ENCODE measurements at places on chromosomes 11 and 22. TPM values are rescaled to one million over a fixed set of nuclear protein-coding genes. Genes with fewer than 3 reads are reported as not detected.
A peak's percentile ranks its signal among the peaks of the same experiment; 100 is the strongest.

DNA sequence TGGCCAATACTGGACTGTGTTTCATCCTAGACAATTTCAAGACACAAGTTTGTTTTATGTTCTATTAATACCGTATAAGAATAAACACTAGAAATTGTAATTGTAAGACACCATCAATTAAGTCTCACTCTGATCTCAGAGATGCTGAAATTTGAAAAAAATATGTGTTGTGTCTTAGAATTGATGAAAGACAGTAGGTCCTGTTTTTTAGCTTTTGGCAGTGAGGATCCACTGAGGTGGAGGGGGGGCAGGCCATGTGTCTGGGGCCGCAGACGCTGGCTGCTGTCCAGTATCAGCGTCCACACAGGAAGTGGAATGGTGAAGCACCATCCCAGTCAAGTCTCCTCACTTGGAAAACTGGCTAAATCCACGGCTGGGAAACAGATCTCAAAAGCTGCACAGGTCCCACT, 22.5 kb upstream of the ALG8 start:
- no peak overlapping the region for H3K4me3 ChIP-seq
- no peaks in the 10 kb centered on the region for H3K36me3 ChIP-seq
- H3K27ac ChIP-seq = no peak overlapping the region
- no peaks in the 10 kb centered on the region for H3K27me3 ChIP-seq
- H3K4me1 ChIP-seq = no peaks in the 10 kb centered on the region
- peak; percentile 22 for DNase-seq

- no peak overlapping the region for H3K4me3 ChIP-seq
- no peak overlapping the region for H3K27ac ChIP-seq
- no peak for DNase-seq
- peaks cover 11% of the 10 kb centered on the region for H3K36me3 ChIP-seq
- no peaks in the 10 kb centered on the region for H3K27me3 ChIP-seq
- no peaks in the 10 kb centered on the region for H3K4me1 ChIP-seq
Measured at GRCh38 chr11:461626-462025, 11.5 kb downstream of the PTDSS2 start.

DNA sequence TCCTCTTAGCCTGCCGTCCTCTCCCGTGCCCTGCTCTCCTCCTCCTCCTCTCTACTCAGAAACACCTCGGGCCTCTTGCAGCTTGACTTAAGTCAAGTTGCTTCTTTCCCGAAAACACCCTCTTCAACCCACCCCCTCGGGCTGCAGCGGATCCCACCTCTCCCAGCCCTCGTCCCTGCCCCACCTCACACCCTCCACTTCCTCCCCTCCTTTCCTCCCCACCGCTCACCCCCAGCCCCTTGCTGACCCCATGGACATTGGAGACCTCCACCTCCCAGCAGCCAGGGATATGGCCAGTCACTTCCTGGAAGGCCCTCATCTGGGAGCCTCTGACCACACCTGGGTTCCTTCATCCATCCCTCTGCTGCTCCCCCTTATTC, 8.5 kb upstream of the CYTH4 start:
- H3K36me3 ChIP-seq = no peaks in the 10 kb centered on the region
- H3K27ac ChIP-seq = no peak overlapping the region
- DNase-seq = no peak
- peaks cover 3% of the 10 kb centered on the region for H3K27me3 ChIP-seq
- H3K4me1 ChIP-seq = no peaks in the 10 kb centered on the region
- no peak overlapping the region for H3K4me3 ChIP-seq

DNA sequence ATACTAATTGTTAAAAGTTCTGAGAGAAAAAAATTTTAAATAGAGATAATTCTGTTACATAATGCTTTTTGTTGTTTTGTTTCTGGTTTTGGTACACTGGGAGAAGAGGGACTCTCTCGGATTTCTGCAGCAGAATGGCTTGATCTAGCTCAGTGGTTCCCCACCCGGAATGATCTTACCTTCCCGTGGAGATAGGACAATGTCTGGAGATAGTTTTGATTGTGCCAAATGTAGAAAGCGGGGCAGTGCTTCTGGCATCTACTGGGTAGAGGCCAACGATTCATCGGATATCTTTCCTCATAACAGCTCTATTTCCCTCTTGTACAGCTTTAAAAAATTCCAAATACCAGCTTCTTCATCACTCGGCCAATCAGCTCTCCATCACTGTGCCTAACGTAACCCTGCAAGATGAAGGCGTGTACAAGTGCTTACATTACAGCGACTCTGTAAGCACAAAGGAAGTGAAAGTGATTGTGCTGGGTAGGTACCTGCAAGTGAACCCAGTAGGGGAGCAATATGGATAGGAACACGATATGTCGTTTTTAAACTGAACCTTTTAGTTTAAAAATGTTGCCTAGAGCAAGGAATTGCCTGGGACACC, 13.2 kb downstream of the CRTAM start:
- no peak overlapping the region for H3K27ac ChIP-seq
- H3K4me3 ChIP-seq = no peak overlapping the region
- no peak for DNase-seq
- no peaks in the 10 kb centered on the region for H3K36me3 ChIP-seq
- H3K27me3 ChIP-seq = no peaks in the 10 kb centered on the region

GRCh38 chr22:39765046-39765445, 128.5 kb downstream of the ENTHD1 start:
- no peak overlapping the region for H3K4me3 ChIP-seq
- no peak overlapping the region for H3K27ac ChIP-seq
- no peaks in the 10 kb centered on the region for H3K4me1 ChIP-seq
- H3K36me3 ChIP-seq = no peaks in the 10 kb centered on the region
- no peak for DNase-seq

DNA sequence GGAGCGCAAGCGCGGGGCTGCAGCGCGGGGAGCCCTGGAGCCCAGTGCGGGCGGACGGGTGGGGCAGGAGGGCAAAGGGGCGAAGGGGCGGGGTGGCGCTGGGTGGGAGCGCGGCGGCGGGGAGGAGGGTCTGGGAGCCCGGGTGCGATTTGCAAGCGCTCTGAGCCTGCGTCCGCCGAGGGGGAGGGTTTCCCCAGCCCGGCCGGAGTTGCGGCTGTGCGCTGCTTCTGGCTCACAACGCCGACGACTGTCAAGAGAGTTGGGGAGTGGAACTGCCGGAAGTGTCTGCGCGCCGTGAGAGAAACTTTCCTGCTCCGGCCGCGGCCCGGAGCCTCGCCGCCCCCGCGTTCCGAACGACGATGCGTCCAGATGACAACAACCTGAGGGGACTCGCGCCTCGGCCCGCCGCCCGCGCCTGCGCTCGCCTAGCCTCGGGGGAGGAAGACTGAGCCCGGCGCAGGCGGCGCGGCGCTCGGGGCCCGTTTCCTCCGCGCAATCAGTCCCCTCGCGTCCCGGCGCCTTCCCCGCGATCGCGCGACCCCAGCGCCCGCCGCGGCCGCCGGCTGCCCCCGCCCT, at the start of gene ARHGAP42:
TSS of gene ARHGAP42 (plus strand) at position 235 of the 576 bp plus-strand sequence. CDS start 391 bp downstream, outside the sequence.
- H3K27ac ChIP-seq = peak within 1 kb of the TSS; percentile 78
- H3K4me1 ChIP-seq = no peaks in the 10 kb centered on the region
- no peaks in the 10 kb centered on the region for H3K27me3 ChIP-seq
- peak within 1 kb of the TSS; percentile 95 for H3K4me3 ChIP-seq
- no peaks in the 10 kb centered on the region for H3K36me3 ChIP-seq

- H3K4me1 ChIP-seq = peaks cover 59% of the 10 kb centered on the region
- H3K36me3 ChIP-seq = no peaks in the 10 kb centered on the region
- DNase-seq = peak; percentile 89
- peak overlapping the region; percentile 97 for H3K27ac ChIP-seq
Measured at GRCh38 chr11:44564670-44565210, 723 bp upstream of the CD82 start.

DNA sequence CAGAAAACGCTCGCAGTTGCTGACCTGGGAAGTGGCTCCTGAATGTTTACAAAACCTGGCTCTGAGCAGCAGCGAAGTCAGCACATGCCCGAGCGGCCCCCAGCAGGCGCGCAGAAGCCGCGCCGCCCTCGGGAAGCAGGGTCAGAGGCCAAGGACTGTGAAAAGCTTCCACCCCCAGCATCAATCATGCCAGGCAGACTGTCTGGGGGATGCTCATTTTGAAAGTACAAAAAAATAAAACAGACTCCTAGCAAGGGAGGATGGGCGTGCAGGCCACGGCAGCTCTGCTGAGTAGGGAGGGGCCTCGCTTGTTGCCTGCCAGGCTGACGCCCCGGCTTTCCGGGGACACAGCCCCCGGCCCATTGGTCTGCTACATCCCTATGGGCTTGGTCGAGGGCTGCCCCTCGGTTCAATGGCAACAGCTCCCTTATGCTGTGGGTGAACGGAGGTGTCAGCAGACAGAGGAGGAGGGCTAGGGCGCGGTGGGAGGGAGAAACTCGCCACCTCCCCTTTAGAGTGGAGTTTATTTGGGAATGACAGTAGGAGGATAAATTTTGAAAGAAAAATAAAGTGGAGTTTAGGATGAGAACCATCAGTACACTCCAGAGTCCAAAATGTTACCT, 37.7 kb upstream of the GNB1L start:
- peak overlapping the region; percentile 94 for H3K27ac ChIP-seq
- H3K4me3 ChIP-seq = peak overlapping the region; percentile 20
- H3K36me3 ChIP-seq = no peaks in the 10 kb centered on the region
- DNase-seq = no peak
- H3K4me1 ChIP-seq = peaks cover 34% of the 10 kb centered on the region
- H3K27me3 ChIP-seq = no peaks in the 10 kb centered on the region

GRCh38 chr11:106708348-106708747, 309.9 kb downstream of the GUCY1A2 start:
- DNase-seq = no peak
- H3K4me3 ChIP-seq = no peak overlapping the region
- no peak overlapping the region for H3K27ac ChIP-seq
- H3K4me1 ChIP-seq = no peaks in the 10 kb centered on the region

- no peaks in the 10 kb centered on the region for H3K36me3 ChIP-seq
- no peak overlapping the region for H3K27ac ChIP-seq
- no peak overlapping the region for H3K4me3 ChIP-seq
- H3K27me3 ChIP-seq = no peaks in the 10 kb centered on the region
- no peak for DNase-seq
Measured at GRCh38 chr11:77455740-77456139, 18.2 kb downstream of the PAK1 start.

- H3K27ac ChIP-seq = no peak overlapping the region
- peaks cover 6% of the 10 kb centered on the region for H3K4me1 ChIP-seq
- H3K27me3 ChIP-seq = no peaks in the 10 kb centered on the region
- DNase-seq = peak; percentile 41
- no peak overlapping the region for H3K4me3 ChIP-seq
- H3K36me3 ChIP-seq = peaks cover 14% of the 10 kb centered on the region
Measured at GRCh38 chr22:41517172-41518047, 26.9 kb downstream of the POLR3H start.

- no peaks in the 10 kb centered on the region for H3K27me3 ChIP-seq
- no peaks in the 10 kb centered on the region for H3K4me1 ChIP-seq
- no peaks in the 10 kb centered on the region for H3K36me3 ChIP-seq
- no peak for DNase-seq
- H3K27ac ChIP-seq = no peak overlapping the region
Measured at GRCh38 chr11:106161775-106162634, 84.5 kb downstream of the AASDHPPT start.

GRCh38 chr11:2983908-2984307, 8.2 kb downstream of the NAP1L4 start:
- H3K4me1 ChIP-seq = peaks cover 6% of the 10 kb centered on the region
- DNase-seq = no peak
- H3K27ac ChIP-seq = no peak overlapping the region
- no peak overlapping the region for H3K4me3 ChIP-seq
- no peaks in the 10 kb centered on the region for H3K27me3 ChIP-seq

DNA sequence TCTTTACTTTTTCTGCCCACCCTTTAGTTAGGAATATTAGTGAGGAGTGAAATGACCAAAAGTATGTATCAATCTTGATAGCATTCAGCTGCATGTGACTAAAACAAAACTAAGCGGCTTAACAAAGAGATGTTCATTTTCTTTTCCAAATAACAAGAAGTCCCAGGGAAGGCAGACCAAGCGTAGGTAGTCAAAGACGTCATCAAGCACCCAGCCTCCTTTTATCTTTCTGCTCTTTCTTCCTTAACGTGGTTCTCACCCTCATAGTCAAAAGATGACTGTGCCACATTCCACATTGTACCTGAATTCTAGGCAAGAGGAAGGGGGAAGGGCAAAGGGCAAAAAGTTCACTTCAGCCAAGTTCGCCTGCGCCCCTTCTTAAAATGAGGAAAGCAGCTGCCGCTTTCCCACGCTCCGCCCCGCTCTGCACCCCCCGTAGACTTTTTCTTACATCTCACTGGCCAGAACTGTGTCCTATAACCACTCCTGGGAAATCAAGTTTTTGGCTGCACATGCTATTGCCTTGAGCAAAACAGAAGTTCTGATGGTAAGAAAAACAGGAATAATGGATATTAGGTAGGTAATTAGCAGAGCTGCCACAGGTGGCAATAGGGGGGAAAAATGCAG, 14.6 kb upstream of the PGM2L1 start:
- H3K36me3 ChIP-seq = no peaks in the 10 kb centered on the region
- H3K4me3 ChIP-seq = no peak overlapping the region
- peaks cover 8% of the 10 kb centered on the region for H3K27me3 ChIP-seq
- no peak for DNase-seq
- no peak overlapping the region for H3K27ac ChIP-seq

DNA sequence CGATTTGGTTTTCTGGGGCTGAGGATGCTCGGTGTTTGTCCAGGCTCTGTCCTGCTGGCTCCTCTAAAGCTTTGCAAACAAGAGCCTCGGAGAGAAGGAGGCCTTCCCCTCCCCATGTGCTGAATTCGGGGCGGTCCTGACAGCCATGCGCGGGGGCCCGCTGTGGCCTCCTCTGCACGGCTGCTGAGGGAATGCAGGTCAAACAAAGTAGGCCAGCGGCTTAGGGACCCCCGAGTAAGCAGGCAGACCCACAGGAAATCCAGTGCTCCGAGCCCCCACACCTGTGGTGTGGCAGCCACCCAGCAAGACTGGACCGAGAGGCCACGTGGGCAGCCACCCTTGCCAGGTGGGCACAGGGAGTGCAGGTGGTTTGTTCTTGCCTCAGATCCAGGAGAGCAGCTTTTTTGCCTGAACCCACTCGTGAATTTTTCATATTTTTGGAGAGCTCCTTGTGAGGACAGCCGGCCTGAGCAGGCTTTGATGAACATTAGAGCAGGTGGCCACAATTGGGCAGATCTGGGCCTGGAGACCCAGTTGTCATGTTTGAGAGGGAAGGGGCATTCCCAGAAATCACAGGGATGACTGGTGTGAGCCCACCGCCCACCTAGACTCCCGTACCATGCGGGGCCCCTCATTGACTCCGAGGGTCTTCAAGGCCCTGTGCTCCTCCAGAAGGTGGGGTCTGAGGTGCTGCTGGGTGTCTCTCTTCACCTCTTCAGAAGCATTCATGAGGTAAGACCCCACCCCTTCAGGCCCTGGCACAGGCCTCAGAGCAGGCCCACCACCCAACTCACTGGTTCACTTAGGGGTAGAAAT, 43.0 kb upstream of the KCNQ1OT1 start:
- no peak overlapping the region for H3K27ac ChIP-seq
- DNase-seq = no peak
- H3K36me3 ChIP-seq = no peaks in the 10 kb centered on the region

- H3K36me3 ChIP-seq = no peaks in the 10 kb centered on the region
- H3K27ac ChIP-seq = no peak overlapping the region
- H3K27me3 ChIP-seq = peaks cover 14% of the 10 kb centered on the region
- DNase-seq = no peak
Measured at GRCh38 chr11:2467695-2468055, 22.9 kb downstream of the KCNQ1 start.

GRCh38 chr11:14764579-14765527, 121.2 kb downstream of the PDE3B start:
- H3K4me3 ChIP-seq = peak overlapping the region; percentile 16

- H3K27me3 ChIP-seq = no peaks in the 10 kb centered on the region
- no peak overlapping the region for H3K4me3 ChIP-seq
- H3K4me1 ChIP-seq = peaks cover 51% of the 10 kb centered on the region
Measured at GRCh38 chr22:47842119-47842518, 1079.7 kb downstream of the TBC1D22A start.

SVIP gene
- total RNA-seq = 20.2 TPM

MRGPRX3 gene
- not detected for total RNA-seq

ANGPTL5 gene
- total RNA-seq = not detected

MIOX gene
- not detected for total RNA-seq

C11orf97 gene
- not detected for total RNA-seq

PTGDR2 gene
- total RNA-seq = not detected

Data from SJCRH30 (cell line).